ENCODE measurements at places on chromosomes 2 and 18.

DNA sequence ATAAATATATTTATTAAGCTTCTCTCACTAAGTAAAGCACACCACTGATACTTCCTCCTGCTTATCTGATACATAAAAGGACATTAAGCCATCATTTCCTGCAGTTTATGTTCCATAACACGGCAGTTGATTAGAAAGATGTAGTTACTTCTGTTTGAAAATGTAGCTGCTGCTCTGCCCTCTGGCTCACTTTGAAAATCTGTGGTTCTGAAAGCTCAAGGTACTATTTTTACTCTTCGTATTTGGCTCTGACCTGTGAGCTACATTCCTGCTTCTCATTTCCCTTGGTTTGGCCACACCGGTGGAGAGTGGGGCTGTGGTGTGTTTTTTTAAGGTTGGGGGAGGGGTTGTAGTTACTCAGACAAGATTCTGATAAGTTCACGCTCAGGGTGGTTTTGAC is 12.8 kb upstream of the TTN start:
- no peak for DNase-seq

GRCh38 chr18:48229552-48229981 is 179.6 kb downstream of the ZBTB7C start:
- no peak for DNase-seq

DNA sequence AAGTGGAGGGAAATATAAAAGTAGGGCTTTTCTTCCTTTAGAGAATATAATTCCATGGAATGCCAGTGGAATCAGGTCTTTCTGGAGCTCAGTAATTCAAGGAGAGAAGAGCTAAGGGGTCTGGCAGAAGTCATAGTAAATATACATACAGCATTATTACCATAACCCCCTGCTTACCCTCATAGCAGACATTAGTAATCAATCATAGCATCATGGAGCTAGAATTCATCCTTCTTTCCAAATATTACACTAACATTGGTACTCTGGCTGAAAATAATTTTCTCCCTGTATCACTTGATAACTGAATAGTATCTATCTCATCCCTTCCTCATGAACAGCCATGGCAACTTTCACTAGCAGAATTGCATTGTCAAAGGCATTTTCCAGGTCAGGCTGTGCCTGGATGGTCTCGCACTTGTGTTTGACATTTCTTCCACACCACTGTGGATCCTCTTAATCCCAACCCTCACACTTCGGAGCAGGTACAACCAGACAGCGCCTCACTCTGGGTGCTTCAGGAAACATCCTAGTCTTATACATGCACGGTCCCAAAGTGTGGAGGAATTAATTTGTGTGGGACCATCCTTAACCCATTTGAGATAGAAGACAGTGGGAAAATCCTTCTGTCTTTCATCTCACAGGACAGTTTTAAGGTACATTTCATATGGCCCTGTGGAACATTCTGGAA is 84.2 kb upstream of the SEC11C start:
- DNase-seq, result no peak

DNA sequence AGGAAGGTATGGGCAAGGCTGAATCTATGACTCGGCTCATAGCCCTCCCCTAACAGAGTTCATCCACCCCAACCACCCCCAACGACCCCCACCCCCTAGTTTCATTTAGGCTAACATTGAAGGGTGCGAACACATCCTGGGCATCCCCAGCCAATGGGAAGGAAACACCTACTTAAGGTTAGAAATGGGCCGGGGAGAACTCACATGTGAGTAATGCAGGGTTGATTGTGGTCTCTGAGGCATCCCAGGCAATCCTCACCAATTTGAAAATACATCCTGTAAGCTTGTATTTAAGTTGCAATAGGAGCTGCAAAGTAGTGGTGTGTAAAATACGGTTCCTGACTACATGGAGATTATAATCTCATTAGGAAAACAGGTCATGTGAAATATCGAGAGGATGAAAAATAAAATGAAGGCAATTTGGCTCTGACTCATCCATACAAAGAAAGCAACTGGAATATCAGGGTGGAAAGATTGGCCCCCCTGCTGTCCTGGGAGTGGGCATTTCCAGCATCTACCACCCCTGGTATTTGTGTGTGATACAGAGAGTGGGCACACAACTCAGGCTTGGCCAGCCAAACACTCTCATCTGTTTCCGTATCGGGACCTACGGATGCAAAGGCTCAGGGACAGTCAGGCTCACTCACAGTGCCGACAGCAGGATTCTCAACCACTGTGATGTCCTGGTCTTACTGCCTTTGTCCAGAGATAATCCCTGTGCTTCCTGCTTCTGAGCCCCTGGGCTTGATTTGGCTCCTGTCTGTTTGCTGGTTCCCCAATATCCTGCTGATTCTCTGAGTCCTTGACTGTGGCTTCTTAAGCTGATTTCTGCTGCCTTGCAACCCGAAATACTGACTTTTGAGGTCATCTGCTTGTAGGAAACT is 90.0 kb upstream of the NCKAP5 start:
- no peak for DNase-seq

GRCh38 chr2:100924122-100924519 is 78.0 kb upstream of the RPL31 start:
- DNase-seq, result no peak

- DNase-seq, result no peak
Measured at GRCh38 chr2:26850000-26850431, 2.1 kb downstream of the DPYSL5 start.

DNA sequence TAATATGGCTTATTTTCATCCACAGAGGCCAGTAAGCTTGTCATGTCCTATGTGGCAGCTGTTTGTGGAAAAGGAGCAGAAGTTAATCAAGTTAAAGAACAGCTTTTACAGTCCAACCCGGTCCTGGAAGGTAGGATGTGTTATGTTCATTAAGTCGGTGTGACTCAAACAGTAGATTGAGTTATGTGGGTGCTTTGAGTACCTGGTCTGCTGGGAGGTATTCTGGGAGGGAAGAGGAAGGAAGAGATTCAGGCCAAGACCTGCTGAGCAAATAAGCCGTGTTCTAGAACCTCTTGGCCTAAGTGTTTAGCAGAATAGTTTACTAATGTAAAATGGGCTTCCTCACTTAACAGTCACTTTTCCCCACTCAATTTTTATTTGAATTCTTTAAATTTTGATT is 96.2 kb downstream of the MYO1B start:
- no peak for DNase-seq

DNA sequence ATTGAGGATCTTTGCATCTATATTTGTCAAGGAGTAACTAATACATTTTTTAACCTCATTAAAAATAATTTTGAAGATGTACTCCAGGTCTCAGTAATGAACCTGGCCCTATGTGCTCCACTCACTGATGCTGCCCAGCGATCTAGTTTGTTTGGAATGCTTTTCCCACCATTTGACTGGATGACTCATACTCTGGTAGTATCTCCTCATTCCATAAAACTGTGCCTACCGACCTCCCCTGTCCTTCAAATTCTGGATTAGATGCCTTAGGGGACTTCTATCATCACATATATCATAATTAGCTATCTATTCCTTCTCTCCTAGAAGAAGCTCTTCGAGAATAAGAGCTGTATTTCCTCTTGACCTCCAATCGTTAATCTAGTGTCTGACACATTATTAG is 83.8 kb downstream of the FAM117B start:
- no peak for DNase-seq

DNA sequence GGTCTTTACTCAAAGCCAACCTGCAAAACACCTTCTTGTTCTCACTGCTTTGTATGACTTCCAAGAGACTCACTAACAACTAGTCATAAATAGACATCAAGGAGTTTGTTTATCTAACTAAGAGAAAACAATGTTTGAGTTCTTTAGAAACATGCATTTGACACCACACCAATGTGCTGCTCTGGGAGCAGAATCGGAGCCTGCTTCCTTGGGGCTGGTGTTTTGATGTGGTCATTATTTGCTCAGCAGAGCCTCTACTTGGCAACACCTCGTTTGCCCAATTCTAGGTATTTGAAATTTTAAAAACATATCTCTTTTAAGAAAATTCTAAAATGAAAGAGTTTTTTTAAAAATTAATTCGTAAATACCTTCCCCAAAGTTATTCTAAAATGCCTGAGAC is 167.5 kb downstream of the BCL2 start:
- DNase-seq, result peak; percentile 45

DNA sequence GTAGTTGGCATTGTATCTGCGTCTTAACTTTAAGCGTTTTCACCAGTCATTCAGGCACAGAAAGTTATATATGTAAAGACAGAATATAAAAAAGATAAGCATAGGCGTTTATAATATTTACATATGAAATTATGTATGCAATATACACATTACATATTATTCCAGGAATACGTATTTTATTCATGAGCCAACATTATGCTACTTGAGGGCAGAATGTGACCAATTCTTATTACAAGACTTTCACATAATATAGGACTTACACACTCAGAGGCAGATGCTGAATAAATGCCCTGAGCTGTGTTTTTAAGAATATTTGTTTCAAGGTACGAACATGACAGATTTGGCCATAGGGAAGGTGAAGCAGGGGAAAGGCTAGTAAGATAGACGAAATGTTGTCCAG is 874.7 kb downstream of the NRXN1 start:
- DNase-seq, result no peak

DNA sequence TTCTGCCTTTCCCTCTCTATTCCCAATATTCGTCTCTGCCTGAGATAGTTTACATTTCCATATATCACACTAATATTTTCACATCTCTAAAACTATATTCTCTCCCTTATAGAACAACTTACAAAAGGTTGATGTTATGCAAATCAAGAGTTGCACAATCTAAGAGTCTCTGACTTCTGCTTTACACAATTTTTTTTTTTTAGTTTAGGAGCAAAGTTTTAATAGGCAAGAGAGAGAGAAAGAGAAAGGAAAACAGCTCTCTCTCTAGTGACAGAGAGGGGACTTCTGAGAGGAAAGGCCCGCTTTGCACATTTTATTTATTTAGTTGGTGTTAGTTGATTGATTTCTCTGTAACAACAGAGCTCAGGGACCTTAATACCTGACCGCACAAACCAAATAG is 380.2 kb downstream of the TXNL1 start:
- no peak for DNase-seq

DNA sequence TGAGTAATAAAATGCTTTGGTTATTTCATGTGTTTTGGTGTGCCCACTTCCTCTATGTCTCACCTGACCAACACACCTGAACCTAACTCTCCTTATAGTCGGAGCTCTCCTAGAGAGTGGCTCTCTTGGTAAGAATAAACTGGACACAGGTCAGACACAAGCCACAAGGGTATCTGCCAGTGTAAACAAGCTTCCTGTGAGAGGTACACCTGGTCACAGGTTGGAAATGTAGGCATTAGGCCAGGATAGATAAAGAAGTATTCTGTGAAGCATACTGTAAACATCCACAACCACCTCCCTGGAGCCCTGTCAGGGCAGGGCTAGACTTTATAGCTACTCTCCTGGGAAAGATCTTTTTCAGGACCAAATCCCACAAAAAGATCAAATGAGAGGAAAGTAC is 69.4 kb downstream of the ZDBF2 start:
- DNase-seq, result no peak

DNA sequence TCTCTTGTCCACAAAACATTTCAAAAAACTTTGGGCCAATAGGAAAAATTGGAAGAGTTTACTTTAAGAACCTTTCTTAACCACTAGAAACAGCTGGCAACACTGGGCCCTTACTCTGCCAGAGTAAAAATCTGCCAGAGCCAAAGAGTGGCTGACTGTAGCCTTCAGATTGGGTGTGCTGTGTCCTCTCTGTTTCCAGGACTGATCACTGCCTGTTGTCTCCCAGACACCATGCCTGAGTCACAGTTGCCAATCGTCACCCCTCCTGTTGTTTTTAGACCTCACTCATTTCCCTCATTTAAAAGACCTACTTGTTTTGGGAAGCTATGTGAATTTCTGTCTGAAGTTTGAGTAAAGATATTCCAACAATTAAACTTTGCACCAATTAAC is 159.1 kb downstream of the PPP1R1C start:
- no peak for DNase-seq

DNA sequence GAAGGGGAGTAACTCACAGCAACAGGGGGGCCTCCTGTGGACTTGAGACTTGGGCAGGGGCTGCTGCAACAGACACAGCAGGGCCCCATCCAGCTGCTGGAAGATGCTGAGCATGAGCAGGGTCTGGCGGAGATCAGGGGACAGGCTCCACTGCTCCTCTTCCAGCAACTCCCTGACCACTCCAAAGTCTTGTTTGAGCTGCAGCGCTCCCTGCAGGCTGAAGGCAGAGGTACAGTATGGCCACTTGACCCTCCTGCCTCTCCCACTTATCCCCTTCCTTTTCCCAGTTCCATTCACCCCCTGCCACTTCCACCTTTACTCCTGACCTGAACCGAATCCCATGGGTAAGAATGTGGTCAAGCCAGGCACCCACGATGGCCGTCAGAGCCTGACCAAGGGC is 2.4 kb upstream of the MRPL53 start:
- no peak for DNase-seq

DNA sequence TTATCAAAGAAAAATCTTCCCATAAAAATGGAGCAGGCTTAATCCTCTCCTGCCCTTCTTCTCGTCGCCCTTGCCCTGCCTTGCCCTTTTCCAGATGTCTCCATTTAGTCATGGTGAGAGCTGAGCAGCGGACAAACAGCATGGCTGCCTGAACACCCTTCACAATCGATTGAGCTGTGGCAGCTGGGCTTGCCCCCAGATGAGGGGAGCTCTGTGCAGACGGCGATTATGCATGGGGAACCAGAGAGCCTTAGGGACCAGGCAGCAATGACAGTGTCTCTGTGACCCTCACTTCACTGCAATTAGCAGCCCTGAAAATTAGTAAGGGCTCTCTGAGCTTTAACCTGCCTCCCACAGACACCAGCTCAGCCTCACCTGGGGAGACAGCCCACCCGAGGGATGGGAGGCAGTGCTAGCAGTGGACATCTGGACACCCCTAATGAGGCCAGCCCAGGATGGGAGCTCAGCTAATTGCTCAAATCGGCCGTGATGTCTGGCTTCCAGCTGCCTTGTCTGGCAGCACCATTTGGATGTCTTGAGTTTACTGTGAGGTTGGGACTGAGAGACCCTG is 365.7 kb downstream of the TNS1 start:
- no peak for DNase-seq

- no peak for DNase-seq
Measured at GRCh38 chr2:69177785-69178636, 165.0 kb downstream of the ANTXR1 start.

GRCh38 chr18:78459668-78460067 is 520.0 kb upstream of the SALL3 start:
- DNase-seq, result no peak

DNA sequence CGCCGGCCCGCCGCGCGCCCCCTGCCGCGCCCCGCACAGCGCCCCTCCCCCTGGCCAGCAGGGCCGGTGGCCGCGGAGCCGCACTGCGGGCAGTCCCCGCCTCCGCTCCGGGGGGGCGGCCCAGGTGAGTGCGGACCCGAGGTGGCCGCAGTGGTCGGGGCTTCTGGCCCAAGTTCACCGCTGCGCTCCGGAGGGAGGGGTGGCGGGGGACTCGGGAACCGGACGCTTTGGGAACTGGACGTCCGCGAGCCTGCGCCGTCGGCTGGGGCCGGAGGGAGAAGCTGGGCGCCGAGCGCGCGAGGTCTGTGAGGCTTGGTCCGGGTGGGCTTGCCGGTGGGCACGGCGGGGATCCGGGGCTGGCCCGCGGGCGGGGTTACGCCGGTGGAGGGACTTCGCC is 591 bp upstream of the LDLRAD4 start:
- no peak for DNase-seq
